ENCODE measurements at places on chromosomes 6 and 20.

DNA sequence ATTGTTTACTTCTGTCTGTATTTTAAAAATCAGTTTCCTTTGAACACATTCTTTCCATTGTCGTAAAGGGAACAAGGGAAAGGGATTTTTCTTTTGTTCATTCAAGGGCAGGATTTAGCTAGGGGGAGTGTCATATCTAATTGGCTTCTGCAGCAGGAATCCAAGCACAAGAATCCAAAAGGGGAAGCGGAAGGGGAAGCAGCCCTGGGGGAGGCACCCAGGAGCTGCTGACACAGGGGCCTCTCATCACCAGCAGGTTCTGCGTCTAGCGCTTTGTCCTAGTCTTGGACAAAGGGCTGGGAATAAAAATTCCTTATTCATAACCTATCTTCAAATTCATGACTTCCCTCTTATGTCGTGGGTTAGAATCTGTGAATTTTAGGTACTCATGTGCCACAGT lies 13.7 kb downstream of the RIPK1 start:
- DNase-seq: no peak

- no peak for DNase-seq
These were observed 4.9 kb upstream of the ARFGAP1 start for GRCh38 chr20:63267691-63268090.

- no peak for DNase-seq
These were observed 70.3 kb downstream of the HIVEP2 start for GRCh38 chr6:142874676-142875075.

DNA sequence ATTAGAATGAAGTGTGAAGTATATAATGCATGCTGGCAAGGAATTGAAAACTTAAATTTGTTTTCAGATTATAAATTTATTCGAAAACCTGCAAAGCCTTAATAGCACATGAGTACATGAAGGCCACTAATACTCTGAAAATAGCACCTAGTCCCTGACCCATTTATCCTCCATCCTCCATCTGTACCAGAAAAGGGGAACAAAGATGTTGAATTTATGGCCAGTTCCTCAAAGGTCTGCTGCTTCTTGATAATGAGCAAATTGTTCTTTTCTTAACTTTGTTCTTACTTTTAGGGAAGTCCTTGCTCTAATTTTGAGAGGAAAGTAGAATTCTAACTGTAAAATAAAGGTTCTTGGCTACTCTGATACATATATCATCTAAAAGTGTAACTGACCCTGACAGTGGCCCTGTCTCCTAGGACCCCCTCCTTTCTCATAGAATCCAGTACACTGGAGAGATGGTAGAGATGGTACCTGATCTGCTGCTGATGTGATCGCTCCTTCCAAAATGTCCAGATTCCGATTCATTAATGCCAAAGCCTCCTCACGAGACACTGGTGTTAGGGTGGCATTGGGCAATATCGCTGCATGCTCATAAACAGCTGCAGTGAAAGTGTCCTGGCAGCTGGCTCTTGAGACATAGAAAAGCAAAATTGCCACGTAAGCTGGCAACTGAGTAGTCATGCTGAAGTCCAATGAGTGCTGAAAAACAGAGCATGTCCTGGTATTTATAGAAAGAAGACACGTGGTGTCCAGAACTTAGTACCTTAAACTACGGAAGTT lies at the start of gene VNN1:
TSS of gene VNN1 (minus strand) at position 704 of the 783 bp plus-strand sequence. CDS start at position 684, 20 bp downstream.
- no peak for DNase-seq

DNA sequence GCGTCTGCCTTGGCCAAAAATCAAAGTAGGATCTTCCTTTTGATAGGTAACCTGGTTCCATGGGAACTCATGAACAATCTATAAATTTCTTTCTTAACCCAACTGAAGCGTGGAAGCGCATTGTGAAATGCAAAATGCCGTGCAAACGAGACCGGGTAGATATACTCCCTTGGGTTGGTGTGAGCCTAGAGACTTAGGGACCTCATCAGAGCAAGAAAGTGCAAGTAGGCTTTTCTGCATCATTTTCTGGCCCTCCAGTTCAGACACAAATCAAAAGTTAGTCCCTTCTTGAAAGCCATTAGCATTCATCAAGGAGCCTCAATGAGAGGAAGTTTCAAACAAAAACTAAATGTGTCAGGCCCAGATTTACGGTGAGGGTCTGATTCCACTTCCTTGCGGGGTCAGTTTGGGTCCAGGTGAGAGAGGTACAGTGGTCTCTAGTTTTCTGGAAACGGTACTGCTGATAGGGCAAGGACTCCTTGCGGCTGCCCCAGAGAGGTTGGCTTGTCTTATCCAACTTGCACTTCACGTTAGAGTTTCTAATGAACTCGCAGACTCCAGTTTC lies 5.3 kb upstream of the ZNF184 start:
- no peak for DNase-seq

GRCh38 chr20:56943946-56944945 lies 315.1 kb downstream of the TFAP2C start:
- DNase-seq: no peak

DNA sequence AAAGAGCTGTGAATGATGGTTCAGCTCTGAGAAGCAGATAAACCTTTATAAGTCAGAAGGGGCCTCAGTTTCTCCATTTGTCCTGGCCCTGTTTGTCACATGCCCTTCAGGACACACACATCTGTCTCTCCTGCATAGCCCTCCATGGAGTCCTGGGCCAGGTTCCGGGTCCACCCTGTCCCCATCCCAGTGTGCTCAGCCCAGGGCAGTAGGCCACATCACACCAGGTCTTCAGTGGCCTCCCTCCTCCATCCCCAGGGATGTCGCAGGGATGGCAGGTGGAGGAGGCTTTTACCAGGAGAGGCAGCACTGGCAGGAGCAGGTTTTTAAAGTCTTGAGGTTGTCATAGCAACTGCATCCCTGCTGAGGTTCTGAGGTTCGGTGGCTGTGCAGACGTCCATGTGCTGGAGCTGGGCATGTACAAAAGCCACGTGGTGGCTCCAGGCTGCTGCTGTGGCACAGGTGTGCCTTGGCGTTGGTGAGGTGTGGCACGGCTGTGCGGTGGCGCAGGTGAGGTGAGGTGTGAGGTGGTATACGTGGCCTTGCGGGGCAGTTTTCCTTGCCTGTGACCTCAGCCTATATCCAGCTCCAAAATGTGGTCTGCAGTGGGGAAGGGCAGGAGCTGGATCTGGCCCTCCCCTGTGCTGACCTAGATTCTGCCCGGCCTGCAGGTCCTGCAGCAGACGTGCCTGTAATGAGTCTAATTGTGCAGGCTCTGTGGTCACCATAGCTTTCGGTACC lies 8.0 kb upstream of the NPBWR2 start:
- no peak for DNase-seq

DNA sequence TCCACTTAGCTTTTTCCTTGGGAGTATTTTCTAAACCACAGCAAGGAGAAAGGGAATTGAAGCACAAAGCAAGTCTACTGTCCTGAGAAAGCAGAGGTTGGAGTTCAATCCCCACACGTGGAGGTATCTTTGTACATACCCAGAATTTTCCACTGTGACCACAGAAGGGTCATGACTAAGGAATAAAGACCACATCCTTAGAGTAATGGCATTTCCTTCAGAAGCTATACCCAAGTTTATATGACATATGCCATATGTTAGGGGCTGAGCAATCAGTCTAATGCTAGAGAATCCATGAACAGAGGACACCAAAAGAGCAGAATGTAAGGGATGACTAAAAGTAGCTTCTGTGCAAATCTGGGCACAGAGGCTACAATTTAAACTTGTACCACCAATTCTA lies 46.4 kb downstream of the ATG5 start:
- DNase-seq: no peak

DNA sequence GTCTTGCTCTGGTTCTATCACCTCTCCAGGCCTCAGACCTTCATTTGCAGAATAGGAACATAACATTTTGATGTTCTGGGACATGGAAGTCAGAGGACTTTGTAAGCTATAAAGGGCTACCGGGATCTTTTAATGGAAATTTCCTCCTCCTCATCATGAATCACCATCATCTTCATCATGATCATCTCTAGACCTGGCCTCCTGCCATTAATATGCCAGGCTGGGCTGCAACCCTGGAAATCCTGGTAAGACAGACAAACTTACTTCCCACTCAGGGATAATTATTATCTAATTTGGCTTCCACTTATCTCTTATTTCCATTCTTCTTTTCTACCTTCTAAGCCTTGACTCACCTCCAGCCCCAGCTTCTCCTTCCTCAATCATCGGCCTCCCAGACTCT lies 41.0 kb upstream of the MRPS18A start:
- no peak for DNase-seq

DNA sequence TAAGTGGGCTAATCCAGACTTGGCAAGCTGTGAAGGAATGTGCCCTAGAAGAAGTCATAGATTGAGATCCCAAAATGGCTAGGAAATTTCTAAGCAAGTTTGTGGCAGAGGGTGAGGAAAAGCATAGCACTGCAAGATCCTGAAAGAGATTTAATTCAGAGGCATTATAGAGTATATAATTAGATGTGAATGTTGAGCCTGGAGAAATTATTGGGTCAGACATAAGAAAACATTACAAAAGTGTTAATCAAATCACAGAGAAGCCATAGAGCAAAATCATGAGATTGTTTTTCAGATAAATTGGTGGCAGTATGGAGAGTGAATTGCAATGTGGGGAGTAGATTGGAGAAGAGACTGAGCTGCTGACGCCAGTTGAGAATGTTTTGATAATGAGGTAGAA lies 90.0 kb downstream of the CD2AP start:
- DNase-seq: no peak

DNA sequence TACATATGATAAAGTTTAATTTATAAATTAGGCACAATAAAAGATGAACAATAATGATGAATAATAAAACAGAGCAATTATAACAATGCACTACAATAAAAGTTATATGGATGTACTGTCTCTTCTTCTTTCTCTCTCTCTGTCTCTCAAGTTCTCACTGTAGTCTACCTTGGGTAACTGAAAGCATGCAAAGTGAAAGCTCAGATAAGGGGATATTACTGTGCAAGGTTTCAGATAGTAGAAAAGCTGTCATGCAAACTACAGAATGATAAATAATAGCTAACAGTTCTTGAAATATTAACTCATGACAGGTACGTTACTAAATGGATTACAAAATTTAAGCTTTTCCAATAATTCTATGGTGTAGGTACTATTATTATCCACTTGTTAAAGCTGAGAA lies 311.9 kb upstream of the PRDM1 start:
- DNase-seq: no peak

- DNase-seq: no peak
These were observed 68.5 kb downstream of the MAP3K5 start for GRCh38 chr6:136723780-136724179.

DNA sequence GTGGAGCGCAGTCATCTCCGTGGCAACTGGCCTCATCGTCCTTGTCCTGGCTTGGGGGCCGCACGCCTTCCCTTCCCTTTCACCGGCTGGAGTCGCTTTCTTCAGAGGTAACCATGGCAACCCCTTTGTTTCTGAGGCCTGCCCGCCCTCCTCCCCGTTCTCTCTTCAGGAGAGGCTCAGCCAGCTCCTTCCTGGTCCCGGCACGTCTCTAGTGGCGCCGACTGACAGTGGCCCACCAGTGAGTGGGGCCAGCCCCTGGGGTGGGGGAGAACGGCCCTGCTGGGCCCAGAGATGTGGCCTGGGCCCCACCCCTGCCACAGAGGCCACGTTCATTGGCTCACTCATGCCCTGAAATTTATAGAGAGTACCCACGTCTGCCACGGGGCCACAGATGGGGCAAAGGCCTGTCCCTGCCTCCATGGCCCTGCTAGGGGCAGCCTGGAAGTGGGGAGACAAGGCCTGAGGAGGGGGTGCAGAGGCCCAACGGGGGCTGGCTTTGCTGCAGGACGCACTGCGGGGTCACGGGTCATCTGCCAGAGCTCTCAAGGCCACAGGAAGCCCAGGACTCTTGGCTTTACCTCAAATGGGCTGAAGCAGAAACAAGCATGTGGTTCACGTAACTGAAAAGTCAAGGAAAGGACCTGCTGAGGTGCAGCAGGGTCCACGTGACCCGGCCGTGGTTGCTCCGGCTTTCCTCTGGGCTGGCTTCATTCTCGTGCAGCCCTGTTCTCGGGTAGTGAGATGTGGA lies 1.4 kb upstream of the OSBPL2 start:
- DNase-seq: no peak

DNA sequence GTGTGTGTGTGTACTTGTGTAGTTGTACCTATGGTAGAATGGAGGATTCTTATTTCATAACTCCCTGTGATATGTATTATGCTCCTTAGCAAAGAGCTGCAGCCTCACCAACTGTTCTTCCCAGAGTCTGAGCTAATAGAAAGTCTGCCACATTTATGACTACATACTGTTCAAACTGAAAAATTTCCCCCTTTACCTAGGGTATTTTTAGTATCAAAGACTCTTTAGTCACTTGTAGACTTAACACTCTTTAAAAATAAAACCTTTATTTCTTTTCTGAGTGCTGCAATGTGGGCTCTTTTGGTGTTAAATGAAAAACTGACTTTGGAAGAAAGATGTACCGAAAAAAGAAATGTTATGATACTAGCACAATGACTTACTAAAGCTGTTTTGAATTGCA lies 39.6 kb upstream of the HS3ST5 start:
- DNase-seq: no peak

DNA sequence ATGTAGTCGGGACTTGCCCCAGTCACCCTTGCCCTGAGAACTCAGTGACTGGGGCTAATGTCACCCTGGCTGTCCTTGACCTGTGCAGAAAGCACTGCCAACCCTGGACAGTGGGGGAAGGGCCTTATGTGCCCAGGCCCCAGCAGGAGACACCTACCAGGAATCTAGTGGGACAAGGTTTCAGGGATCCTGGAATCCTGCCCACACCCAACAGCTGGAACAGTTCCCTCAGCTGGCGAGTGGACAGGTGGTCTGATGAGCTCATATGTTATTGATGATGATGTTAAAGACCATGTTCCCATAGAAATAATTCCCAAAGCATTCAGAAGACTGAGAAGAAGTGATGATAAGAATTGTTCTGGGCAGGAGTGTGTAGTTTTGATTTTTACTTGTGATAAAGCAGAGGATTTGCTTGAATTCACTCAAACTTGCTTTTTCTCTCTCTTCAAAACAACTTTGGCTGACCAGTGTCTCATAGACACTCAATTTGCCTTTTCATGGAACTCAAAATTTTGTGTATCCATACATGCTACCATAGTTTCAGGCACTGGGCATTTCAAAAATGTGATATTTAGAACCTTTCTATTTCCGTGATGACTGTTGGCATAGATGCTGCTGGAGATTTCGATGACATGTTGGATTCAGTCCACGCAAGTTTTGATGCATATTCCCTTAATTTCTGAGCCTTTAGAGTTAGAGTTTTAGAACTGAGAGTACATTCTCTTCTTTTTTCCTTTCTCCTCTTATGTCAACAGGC lies 79.3 kb downstream of the SLC22A3 start:
- no peak for DNase-seq

Measured in keratinocyte (primary cell).